ENCODE measurements at places on chromosomes 7 and 10.

DNA sequence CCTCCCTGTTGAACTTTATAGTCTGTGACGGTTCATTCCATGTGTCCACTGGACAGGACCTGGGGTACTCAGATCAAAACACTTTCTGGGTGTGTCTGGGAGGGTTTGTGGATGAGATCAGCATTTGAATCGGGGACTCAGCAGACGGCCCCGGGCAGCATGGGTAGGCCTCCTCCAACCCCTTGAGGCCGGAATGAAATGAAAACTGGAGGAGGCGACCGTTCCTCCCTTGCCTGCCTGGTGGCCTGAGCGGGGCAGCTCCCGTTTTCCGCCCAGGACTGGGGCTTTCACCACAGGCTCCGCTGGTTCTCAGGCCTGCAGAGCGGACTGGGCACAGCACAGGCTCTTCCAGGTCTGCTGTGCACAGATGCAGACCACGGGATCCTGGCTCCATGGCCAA is 247.7 kb downstream of the MAD1L1 start:
- no peak for DNase-seq

- peak; percentile 56 for DNase-seq
Measured at GRCh38 chr7:90726623-90727022, 130.5 kb downstream of the CDK14 start.

DNA sequence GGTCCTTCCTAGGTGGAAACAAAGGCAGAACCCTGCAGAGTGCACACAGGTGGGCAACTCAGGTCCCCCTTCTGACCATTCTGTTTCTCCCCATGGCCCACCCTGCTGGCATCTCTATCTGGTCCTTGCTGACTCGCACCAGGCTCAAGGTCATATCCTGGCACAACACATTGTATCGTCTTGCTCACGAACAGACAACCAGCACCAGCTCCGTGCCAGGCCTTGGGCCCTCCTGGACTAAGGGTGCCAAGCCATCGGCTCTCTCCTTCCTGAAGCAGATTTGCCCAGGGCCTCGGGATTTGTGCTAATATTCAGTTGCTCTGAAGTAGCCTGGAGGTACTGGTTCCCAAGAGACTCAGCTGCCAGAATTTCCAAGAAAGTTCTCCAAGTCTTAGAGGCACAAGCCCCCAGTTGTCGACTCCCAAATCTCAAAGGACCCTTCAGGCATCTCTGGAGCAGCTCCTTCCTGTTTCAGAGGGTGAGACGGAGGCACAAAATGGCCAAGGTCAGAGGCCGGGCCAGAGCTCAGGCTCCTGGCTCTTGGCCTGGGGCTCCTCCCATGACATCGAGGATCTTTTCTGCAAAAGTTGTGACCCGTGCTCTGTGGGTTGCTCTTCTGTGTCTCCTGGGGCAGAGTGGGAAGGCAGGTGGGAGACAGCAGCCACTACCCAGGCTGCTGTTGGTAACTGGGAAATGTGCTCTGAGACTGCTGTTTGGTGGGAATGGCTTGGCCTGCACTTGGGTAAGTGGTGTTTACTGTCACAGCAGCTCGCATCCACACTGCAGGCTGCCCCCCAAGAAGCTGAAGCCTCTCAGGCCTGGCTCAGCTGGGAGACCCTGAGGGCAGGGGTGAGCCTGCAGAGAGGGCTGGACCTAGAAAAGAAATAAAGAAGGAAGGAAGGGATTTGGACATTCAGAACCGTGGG is 121.3 kb downstream of the RGS10 start:
- DNase-seq = no peak

GRCh38 chr10:86168256-86168655 is 198.3 kb downstream of the GRID1 start:
- no peak for DNase-seq

DNA sequence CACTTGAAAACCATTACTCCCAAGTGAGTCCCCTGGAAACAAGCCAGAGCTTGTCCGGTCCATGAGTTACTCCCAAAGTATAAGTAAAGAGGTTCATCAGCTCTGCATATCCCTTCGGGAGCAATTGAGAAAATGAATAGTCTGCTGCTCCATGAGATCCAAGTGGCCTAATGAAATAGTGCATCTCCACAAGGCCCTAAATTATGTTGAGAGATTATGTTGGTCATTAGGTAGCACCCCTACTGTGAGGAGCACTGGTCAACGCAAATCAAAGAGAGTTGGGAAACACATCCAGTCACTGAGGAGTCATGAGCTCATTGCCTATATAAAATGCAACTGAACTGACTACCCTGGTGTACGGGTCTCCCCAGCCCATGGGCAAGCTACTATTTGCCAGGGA is 205.5 kb upstream of the AOAH start:
- DNase-seq = no peak

- DNase-seq = no peak
Measured at GRCh38 chr10:59025981-59026765, 150.3 kb upstream of the PHYHIPL start.

- no peak for DNase-seq
Measured at GRCh38 chr10:36493516-36493880, 631.9 kb upstream of the ANKRD30A start.

Measured in stomach (tissue), 19 donors.